ENCODE measurements at places on chromosomes 6 and 20.

DNA sequence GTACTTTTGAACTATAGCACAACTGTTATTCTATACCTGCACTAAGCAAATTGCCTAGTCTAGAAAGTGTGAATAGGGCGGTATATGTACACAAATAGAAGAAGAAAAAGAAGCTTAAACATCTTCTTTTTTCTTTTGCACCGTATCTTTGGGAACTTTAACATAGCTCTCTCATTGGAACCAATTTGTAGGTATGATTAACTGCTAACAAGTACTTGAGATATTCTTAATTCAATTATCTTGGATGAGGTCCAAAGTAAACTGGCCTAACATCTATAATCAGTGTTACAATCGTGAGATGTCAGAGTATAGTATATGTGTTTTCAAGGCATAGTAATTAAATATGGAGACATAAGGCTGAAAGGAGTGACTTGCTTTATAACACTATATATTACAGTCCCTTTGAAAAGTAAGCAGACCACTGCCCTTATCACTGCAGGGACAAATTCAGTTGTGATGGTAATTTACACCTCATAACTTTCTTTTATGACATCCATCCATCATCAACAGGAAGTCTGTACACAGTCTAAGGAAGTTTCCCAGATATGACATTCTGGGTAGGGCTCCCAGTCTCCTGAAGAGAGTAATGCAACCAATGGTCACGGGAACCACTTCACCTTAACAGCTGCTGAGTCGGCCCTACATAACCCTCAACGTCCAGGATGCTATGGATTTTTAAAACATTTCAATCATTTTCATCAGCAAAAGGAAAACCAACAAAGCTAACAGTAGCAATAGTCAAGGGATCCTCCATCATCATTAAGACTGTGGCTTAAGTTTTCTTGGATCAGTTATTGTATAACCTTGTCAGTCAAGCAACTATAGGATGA lies 37.6 kb downstream of the NKAIN2 start:
- DNase-seq, result no peak

DNA sequence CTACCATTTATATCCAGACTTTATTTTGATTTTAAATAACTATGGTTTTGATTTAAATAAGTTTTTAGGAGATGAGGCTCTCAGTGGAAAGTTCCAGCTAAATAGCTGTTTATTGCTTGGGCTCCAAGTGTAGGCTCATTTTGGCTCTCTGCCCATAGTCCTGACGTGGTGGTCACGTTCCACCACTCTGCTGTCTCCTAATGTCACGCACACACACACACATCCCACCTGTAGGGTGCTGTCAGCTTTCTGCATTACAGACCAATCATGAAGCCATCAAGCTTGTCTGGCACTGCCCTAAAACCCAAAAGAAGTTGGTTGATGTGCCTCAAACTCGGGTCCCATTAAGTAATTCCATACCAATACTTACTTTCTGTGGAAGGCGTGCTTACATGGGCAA lies 45.4 kb downstream of the PANK2 start:
- no peak for DNase-seq

DNA sequence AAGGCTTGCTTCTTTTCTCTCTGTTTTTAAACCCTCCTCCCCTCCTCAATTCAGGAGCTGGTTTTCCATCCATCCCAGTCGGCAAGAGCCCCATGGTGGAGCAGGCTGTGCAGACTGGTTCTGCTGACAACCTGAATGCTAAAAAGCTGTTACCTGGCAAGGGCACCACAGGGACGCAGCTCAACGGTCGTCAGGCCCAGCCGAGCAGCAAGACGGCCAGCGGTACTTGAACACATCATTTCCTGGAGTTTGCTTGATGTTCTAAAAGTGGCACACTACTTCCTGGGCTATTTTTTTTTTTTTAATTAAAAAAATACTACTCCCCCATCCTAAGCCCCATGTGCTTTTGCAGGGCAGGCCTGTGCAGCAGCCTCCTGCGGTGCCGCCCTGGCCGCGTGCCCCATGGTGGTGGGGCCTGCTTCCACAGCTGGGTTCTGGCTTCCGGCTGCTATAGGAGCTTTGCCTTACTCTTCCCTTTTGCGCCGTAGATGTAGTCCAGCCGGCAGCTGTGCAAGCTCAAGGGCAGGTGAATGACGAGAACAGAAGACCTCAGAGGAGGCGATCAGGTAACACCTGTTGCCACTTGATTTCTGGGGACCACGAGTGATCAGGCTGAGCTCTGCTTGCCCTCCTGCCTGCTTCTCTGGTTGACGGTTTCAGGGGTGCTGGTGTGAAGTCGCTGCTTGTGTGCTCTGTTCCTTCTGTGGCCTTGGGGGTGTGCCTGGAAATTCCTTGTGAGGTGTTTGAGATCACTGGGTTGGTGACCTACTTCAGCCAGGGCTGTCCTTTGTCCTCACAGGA lies 7.7 kb downstream of the LSM14B start:
- no peak for DNase-seq

- DNase-seq, result peak; percentile 44
These were observed 232.0 kb downstream of the ANKRD60 start for GRCh38 chr20:57996465-57996864.

- DNase-seq, result no peak
These were observed 132.3 kb downstream of the CARMIL1 start for GRCh38 chr6:25411316-25411950.

DNA sequence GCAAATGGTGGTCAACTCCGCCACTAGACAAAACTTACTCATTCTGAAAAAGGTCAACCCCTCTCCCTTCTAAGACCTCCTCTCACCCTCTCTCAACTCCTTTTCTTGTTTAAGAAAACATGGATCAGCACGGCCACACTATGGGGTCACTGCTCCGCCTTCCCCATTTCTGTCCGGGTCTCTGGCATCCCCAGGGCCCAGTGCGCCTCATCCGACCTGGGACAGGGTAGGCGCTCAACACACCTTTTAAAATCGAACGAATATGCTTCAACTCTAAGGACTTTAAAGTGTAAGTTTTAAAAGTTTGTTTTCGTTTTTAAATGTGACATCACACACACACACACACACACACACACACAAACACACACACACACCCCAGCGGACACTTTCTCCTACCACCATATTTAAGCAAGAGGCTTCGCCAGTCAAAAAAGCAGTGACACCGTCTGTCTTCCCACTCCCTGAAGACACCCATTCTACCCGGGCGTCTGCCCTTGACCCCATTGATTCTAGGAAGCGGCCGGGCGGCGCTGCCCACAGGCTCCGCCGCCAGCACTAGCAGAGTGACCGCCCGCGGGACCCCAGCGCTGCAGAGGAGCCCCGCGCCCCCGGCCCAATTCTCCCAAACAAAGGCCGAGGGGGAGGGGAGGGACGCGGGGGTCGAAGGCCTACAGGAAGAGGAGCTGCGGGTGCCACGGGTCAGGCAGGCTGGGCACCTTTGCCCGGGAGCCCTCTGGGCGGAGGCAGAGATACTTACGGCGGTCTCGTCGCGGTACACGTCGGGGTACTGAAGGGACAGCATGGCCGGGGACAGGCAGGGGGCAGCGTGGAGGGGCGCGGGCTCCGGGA lies 568 bp downstream of the PREP start:
- no peak for DNase-seq

- no peak for DNase-seq
These were observed 44.8 kb downstream of the TCP11 start for GRCh38 chr6:35096129-35096862.

GRCh38 chr20:36149469-36149868 lies 5.1 kb upstream of the EPB41L1 start:
- no peak for DNase-seq

GRCh38 chr20:62876501-62876901 lies 14.9 kb upstream of the TCFL5 start:
- no peak for DNase-seq

DNA sequence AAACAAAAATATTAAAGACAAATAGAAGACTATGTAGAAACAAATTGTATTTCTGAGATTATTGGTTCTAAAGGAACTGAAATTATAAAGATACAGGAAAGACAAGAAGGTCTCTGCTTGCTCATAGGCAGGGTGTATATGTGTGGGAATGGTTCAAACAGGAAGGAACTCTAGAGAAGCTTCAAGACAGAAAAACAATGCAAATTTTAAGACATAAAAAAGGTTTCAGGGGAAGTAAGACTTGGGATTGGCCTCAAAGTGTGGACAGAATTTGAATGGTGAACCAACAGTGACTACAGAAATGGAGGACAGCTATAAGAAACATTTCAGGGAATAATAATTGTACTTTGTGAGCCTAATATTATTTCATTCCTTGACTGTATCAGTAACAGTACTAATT lies 50.3 kb downstream of the OR2B2 start:
- DNase-seq, result no peak

- DNase-seq, result no peak
These were observed 212.1 kb upstream of the PHACTR1 start for GRCh38 chr6:12504325-12504966.

GRCh38 chr6:156282087-156282486 lies 495.1 kb upstream of the ARID1B start:
- DNase-seq, result no peak

DNA sequence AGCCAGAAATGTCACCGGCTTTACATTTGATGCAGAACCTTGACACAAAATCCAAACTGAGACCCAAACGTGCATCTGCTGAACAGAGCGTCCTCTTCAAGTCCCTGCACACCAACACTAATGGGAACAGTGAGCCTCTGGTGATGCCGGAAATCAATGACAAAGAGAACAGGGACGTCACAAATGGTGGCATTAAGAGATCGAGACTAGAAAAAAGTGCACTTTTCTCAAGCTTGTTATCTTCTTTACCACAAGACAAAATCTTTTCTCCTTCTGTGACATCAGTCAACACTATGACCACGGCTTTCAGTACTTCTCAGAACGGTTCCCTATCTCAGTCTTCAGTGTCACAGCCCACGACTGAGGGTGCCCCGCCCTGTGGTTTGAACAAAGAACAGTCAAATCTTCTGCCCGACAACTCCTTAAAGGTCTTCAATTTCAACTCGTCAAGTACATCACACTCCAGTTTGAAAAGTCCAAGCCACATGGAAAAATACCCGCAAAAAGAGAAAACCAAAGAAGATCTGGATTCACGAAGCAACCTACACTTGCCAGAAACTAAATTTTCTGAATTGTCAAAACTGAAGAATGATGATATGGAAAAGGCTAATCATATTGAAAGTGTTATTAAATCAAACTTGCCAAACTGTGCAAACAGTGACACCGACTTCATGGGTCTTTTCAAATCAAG lies 108.4 kb downstream of the RTN4IP1 start:
- peak; percentile 92 for DNase-seq

DNA sequence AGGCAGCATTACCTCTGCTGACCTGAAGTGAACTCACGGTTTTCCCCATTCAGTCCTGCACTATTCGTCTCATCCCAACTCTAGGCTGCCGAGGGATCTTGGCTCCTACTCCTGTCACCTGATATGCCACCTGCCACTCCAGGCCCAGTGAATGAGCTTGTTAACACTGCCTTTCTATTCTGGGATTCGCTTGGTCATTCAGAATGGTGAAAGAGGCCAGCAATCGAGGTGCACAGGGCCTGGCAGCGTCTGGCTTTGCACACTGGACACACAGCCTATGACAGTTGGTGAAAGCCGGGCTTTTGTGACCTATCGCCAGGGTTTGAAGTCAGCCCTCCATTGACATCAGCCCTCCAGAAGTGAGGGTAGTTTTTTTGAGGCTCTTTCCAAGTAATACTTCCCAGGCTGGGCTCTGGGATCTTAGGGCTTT lies 59.3 kb upstream of the MYL9 start:
- DNase-seq, result no peak

GRCh38 chr20:35888657-35889056 lies 65.6 kb downstream of the SCAND1 start:
- DNase-seq, result no peak
